ENCODE measurements at places on chromosomes 1 and 21.

DNA sequence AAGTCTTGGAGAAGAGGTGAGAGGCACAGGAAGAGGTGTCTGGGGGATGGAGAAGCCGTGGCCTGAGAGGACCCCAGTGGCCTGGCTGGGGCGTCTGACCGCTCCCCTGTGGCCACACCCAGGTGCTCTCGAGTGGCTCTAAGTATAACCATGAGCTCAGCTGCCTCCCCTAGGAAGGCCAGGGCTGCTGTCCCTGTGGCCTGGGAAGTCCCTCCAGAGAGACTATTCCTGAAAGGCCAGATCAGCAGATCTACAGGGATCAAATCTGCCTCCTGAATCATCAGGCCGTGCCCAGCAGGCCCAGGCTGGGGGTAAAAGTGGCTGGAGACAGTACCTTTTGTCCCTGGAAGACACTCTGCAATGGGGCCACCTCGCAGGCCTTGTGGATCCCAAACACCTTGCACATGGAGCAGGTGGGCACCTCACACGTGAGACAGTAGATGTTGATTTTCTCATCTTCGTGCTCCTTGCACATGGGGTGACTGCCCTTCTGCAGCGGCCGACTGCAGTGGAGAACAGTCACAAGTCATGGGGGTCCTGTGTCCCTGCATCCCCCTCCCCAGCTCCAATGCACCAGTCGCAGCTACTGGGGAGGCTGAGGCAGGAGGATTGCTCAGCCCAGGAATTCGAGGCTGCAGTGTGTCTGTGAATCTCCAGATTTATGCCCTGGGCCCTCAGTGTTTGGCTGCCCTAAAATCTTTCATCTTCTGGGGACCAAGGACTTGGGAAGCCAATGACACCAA lies 6.4 kb downstream of the TRIM63 start:
- DNase-seq, result no peak

- DNase-seq, result no peak
These were observed 8.6 kb downstream of the TNFRSF18 start for GRCh38 chr1:1197551-1198422.

DNA sequence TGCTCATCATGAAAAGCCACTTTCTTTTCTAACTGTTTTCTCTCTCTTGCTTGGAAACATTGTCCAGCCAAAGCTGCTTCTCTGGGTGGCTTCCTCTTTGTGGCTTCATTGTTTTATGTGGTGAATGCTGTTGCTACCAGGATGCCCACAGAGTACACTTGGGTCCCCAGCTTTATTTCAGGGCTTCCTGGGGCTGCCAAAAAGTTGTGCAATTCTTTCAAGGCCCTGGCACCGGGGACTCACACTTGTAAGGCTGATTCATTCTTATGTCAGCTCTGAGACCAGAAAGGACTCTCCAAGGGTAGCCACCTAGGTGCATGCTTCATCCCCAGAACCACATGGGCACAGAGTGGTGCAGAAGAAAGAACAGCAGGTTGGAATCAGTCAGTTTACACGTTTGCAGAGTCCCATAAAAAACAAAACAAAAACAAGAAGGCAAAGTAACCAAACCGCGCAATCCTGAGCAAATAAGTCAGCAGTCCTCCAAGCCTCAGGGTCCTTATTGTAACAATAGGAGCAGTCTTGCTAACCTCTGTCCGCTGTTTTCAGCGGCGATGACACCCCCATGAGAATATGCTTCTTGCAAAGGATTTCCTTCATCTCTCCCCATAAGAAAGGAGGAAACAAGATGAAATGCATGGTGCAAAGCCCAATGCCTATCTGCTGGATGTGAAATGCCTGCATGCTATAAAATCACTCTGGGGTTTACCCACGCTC lies 89.9 kb upstream of the SSX2IP start:
- no peak for DNase-seq

GRCh38 chr1:96568639-96569038 lies 152.9 kb upstream of the PTBP2 start:
- DNase-seq, result no peak

DNA sequence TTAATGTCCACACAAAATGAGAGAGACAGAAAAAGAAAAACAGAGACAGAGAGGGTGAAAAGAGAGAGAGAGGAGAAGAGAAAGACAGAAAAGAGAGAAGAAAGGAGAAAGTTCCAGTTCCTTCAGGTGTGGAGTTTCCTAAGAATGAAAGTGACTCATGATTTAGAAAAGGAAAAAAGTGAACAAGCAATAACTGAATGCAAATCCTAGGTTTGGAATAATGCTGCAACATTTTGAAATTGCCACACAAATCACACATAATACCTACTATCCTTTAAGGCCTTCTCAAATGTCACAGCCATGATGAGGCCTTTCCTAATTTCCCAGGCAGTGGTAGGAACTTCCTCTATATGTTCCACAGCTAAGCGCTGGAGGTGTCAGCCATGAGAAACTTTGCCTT lies 31.5 kb upstream of the XPR1 start:
- DNase-seq, result no peak

- no peak for DNase-seq
These were observed 179.6 kb upstream of the CAMK1G start for GRCh38 chr1:209403921-209404320.

GRCh38 chr1:211066781-211067384 lies 67.1 kb downstream of the KCNH1 start:
- no peak for DNase-seq

- no peak for DNase-seq
These were observed 220.5 kb downstream of the CAMTA1 start for GRCh38 chr1:7005762-7006161.

DNA sequence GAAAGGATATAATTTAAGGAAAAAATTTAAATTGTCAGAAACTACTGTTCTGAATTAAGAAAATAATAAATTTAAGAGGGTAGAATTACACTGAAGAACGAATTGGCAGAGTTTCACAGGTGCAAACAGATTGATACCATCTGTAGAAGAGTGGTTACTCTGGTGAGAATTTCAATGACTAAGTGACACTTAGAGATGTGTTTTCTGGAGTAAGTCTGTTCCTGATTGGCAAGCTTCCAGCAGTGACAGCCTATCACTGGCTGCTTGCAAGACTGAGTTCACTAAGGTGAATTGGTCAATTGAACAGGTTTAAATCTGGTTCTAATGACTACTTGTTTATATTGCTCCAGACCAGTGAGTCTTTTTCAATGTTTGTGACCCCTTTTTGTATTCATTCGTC lies 838.2 kb upstream of the RGS18 start:
- DNase-seq, result no peak

DNA sequence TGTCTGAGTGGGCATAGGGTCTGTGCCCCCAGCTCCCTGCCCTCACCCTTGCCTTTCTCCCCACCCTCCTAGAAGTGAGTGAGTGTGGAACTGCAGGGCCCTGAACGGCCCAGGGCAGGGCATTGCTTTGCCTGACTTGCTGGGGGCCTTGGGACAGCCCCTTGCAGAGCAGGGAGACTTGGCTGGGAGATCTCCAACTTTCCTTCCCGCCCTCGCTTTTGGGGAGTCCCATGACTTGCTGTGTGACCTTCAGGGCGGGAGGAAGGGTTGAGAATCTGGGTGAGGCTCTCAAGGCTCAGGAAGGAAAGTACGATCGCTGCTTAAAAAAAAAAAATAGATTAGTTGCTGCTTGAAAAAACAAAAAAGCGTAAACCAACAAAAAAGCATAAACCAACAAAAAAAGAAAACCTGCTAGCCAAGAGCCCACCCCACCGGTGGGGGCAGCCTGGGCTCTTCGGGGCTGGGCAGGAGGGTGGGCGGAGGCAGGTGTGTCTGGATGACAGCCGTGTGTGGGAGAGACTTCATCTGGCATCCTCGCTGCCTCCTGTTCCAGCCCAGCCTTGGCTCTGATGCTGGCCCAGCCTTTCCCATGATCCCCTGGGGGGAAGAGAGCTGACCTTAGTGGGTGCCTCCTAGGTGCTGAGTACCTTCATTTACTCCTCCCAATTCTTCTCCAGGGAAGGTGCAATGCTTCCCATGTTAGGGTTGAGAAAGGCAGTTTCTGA lies 6.5 kb downstream of the NBL1 start:
- no peak for DNase-seq

- no peak for DNase-seq
These were observed 41.9 kb downstream of the MPZL1 start for GRCh38 chr1:167763525-167764220.

GRCh38 chr1:91699339-91699974 lies 186.5 kb downstream of the TGFBR3 start:
- DNase-seq, result no peak

GRCh38 chr1:30134466-30135217 lies 588.7 kb downstream of the MATN1 start:
- DNase-seq, result no peak

DNA sequence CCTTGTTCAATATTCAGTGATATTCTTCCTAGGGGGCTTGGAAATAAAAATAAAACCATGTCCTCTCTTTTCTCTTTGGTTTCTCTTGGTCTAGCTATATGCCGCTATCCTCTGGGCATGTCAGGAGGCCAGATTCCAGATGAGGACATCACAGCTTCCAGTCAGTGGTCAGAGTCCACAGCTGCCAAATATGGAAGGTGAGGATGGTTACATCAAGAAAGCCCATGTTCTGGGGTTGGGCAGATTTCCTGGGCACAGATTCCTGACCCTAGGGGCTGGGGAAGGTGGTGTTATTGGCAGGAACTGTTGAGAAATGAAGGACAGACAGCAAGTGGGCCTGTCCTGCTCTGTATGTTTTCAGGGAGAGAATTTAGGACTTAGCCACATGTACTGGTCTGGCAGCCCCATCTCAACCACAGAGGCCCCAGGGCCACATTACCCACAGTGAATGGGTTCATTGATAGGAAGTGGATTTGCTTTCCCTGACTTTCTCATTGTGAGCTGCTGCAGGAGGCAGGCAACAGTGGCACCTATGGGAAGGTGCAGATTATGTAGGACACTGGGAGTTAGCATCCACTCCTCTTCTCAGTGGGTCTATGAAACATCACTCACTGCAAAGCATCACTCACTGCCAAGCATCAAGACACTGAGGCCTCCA lies 37.4 kb upstream of the HSD17B7 start:
- peak; percentile 68 for DNase-seq

DNA sequence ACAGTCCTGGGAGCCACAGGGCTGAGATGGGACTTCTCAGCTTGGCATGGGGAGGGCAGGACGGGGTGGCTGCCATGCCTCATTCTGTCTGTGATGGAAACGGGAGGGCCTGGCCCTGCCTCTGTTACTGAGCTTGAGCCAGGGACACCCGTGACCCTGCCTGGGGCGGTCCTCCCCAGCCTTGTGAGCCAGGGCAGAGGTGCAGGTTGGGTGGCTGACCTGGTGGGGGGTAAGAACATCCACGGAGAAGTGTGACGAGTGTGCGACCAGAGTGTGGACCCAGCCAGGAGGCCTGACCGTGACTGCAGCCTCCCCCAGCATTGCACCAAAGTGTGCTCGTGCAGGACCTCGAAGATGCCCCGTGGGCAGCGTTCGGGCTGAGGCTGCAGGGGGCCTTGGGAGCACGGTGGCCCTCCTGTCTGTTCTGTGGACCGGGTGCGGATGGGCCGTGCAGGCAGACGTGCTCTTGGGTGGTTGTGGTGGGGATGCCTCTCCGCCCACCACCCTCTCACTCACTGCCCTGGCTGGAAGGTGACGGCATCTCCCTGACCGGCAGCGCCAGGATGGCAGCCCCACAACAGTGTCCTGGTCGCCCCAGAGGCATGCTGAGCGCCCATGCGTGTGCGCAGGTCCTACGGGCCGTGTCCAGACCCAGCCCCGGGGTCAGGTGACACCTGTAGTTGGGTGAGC lies 45.4 kb downstream of the SKI start:
- DNase-seq, result no peak

DNA sequence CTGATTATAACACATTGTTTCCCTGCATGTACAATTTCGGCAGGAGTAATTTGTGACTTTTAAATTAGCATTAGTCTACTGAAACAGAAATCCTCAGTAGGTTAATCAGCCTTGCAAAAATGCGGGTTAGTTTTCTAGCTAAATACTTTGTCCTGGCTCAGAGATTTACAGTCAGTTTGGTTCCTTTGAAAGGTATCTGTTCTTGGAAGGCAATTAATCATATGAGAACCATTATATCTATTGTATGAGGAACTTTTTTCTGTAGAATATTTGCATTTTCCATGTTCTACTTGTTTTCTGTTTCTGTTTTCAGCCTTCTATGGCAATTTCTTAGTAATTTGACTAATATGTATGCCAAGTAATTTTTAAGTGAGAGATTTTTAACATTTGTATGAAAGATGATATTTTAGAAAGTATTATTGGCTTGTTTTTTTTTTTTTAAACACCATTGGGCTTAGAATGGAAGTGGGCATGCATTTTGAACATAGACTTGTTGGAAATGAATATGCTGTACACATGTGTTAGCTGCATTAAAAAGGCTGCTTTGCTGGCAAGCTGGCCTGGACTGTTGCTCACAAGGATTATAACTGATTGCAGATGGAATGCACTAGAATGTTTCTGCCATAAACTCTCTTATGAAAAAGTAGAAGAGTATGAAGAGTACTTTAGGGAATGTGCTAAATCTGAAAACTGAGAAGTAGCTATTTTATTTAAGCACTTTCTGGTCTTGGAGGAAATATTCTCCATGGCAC lies 26.2 kb downstream of the KIF1B start:
- DNase-seq, result no peak

GRCh38 chr1:158933621-158934020 lies 2.3 kb downstream of the PYHIN1 start:
- no peak for DNase-seq

- DNase-seq, result peak; percentile 82
These were observed 2.3 kb upstream of the AUNIP start for GRCh38 chr1:25861316-25862286.

- DNase-seq, result no peak
These were observed 76.3 kb downstream of the ITPKB start for GRCh38 chr1:226662642-226663326.

DNA sequence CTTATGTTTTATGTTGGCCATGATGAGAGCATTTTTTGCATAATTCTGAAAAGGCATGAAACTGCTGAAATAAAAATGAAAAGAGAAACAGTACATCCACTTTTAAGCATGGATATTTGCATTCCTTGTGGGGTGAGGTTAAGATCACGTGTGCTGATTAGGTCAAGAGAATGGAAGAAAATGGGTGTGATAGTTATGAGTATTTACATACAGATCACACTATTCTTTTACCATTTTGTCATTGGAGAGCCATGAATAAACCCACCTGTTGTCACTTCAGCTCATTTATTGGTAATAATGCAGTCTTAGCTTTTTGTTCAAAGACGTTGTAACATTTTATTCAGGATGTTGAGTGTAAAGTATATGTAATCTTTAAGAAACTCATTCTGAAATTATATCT lies 153.2 kb downstream of the NOS1AP start:
- no peak for DNase-seq

- peak; percentile 51 for DNase-seq
These were observed at the start of gene FHL3 for GRCh38 chr1:38005195-38006007. Gene FHL3 (minus strand): TSS chr1:38005514. CDS start chr1:37999412, 6,102 bp downstream.

GRCh38 chr21:22020221-22020620 lies 1022.0 kb downstream of the NCAM2 start:
- no peak for DNase-seq

- no peak for DNase-seq
These were observed 41.1 kb upstream of the ZNF124 start for GRCh38 chr1:247212627-247213617.

- no peak for DNase-seq
These were observed 1.2 kb upstream of the EPHA10 start for GRCh38 chr1:37765916-37766664.

GRCh38 chr1:107009281-107009680 lies 47.2 kb upstream of the PRMT6 start:
- DNase-seq, result no peak
